G401 (cell line): ENCODE measurements at places on chromosomes 13 and 19.

DNA sequence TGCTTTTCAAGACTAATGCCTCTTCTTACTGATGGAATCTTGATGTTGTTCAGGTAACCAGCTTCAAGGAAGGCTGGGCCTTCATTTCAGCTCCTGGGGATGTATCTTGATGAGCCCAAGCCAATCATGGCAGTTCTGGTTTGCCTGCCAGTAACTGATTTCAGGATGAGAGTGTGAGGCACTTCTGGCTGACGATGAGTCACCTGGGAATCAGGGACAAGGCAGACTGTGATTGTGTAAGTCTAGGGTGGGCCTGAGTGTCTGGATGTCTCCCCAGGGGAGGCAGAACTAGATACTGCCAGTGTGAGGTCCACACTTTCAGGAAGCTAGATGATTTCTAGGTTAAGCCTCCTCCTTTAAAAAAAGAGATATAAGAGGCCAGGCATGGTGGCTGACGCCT, 77.3 kb upstream of the KL start:
- DNase-seq, result no peak

DNA sequence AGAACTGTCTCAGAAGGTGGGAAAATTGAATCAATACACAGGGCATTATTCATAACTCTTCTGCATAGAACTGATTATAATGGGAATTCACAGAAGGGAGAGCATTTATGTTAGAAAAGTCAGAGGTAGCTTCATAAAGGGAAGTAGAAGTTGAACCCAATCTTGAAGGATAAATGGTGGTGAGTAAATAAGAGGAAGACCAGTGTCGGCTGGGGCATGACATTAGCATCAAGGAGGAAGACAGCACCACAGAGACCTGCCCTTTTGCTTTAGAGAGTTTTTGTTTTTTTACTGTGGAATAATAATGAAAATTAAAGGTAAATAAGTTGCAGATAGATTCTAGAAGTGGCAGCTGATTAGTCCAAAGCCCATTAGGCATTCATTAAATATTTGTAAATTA, 21.9 kb downstream of the CDC16 start:
- no peak for DNase-seq

- DNase-seq, result no peak
Measured at GRCh38 chr13:106514928-106515634, 20.4 kb downstream of the EFNB2 start.

DNA sequence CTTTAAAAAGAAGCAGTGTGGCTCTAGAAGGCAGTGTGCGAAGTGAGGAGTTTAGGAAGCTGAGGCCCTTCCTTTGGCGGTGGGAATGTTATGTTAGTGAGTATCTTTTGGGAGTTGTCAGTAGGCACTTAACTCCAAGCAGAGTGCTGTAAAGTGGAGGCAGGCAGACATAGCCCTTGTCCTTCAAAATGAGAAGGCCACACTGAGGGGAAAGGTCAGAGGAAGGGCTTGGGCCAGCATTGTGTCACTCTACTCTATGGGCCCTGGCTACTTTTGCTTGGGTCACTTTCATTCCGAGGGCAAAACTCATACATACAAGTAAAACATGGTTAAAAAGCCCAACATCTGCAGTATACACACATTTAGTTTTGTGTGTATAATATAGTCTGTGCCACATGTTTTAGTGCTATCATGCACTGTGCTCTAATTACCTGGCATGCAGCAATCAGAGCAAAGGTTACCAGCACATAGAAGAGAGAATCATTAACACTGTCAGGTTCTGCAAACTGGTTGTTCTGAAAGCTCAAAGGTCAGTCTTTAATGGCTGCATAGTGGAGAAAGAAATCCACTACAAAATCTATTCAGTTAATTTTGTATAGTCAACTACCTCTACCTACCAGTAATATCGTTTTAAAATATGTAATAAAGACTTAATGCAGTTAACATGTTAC, 64.4 kb downstream of the WASF3 start:
- no peak for DNase-seq

DNA sequence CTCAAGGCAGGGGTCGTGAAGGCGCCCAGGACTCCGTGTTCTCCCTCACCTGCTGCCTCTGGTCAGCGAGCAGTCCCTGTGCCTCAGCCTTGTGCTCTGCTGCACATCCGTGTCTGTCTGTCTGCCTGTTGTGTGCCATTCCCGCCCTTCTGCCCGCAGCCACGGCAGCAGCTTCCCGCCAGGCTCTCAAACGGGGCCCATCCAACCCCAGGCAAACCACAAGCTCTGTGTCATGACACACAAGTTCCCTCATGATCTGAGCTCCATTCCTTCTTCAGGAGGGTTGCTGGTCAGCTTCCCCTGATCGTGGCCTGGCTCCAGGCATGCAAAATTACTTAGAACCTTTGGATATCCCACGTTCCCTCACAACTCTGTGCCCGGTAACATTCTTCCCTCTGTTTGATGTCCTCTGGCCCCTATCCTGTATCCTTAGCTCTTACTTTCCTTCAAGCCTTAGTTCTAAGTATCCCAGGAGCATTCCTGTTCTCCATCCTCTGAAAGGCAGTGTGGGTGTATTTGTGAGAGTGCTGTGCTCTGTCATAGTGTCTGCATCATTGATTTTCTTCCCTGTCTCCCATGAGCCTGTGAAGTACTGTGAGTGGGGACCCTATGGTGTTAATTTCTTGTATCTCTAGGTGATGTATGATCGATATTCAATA, 3.2 kb downstream of the GPR183 start:
- DNase-seq, result no peak

GRCh38 chr19:18672606-18673337, 10.7 kb upstream of the CRTC1 start:
- no peak for DNase-seq

GRCh38 chr13:44306371-44307192, 67.0 kb upstream of the SERP2 start:
- DNase-seq, result no peak

DNA sequence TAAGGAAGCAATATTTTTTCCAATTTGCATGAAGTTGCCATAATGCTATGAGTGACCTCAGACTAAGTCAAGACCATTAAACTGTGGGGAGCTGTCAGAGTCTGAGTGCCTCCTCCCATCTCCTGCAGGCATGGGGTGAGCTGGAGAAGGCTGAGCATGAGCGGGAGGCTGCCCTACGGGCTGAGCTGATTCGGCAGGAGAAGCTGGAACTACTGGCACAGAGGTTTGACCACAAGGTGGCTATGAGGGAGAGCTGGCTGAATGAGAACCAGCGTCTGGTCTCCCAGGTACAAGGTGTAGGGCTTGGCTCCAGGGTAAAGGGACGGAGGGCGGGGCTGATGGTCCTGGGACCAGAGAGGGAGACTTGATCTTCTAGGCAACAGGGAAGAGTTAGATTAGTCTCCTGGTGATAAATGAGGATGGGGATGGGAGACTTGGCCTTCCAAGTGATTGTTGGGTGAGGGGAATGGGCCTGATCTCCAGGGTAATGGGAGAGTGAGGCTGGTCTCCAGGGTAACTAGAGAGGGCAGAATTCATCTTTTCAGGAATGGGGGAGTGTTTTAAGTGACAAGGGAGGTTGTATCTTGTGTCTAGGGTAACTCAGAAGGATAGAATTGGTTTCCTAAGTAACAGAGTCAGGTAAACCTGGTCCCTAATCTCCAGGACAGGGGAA, 36.0 kb downstream of the SPTBN4 start:
- DNase-seq, result no peak

DNA sequence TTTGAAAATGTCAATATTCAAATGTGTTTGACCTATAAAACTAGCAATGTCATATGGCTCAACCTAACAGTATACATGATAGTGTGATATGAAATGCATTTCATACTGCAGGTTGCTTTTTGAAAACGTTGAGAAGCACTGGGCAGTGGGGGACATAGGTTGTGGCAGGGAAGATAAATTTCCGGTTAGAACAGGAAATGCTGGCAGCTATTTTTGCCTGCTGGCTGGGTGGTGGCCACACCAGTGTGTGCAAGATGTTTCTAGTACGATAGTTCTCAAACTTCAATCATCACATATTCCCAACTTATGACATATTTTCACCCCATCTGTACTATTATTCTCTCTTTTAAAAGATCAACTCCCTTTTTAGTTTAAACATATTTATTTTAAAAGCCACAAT, 17.2 kb downstream of the FXYD5 start:
- DNase-seq, result no peak

GRCh38 chr19:1252221-1252820, 3.9 kb downstream of the MIDN start:
- peak; percentile 73 for DNase-seq

- DNase-seq, result peak; percentile 80
Measured at GRCh38 chr19:38224014-38224862, at the start of gene DPF1. Gene DPF1, minus strand, starts transcription at chr19:38224222. Its CDS starts 80 bp downstream, at chr19:38224142.

DNA sequence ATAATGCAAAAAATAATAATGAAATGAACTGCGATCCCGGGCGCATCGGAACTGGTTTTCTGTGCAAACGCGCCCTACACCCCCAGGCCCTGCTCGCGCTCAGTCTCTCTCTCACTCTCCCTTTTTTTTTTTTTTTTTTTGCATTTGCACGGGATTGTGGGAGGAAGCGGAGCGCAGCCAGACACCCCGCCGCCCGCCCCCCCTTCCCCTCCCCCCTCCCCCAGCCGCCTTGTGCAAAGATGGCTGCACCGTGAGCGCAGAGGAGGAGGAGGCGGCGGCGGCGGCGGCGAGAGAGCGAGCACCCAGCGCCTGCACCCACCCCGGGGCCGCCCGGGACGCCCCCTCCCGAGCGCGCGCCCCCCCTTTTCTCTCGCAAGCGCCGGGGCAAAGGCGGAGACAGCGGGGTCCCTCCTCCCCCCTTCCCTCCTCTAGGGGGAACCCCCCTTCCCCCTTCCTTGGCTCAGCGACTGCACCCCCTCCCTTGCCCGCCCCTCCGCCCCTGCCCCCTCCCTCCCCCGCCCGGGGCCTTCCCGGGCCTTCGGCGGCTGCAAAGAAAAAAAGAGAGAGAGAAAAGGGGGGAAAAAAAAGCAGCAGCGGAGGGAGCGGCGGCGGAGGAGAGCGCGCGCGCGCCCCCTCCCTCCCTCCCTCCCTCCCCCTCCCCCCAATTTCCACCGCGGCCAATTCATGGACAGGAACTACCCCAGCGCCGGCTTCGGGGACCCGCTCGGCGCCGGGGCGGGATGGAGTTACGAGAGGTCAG, at the start of gene PRR12:
TSS of gene PRR12 (plus strand) at position 212 of the 760 bp plus-strand sequence. CDS start at position 685, 473 bp downstream.
- peak; percentile 79 for DNase-seq

DNA sequence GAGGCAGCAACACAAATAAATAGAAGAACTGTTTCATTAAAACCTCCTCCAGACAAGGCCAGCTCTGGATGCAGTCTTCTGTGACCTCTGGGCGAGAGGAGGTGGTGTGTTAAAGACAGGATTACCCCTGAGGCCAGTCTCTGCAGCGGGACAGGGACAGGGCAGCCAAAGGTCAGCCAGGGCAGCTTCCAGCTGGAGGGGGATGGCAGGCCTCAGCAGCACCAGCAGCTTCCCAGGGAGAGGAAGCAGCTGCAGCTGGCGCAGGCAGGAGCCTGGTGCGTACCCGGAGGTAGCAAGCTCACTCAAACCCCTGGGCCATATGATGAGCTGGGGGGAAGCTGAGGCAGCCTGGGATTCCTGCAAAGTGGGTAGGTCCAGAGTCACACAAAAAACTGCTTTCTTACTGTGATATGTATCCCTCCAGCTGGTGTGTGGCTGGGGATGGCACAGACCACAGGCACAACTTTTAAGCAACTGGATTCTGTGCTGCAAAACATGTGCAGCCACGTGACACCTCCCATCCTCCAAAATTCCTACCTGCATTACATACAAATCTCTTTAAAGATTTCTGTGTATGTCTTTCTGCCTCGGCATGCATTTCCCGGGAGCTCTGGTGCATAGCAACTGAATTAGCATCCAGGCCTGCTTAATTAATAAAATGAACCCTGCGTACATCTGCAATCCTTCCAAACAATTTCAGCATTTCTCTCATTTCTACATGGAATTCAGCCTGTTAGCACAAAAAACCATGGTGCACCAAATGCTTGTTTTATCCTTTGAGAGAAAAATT, 238.3 kb upstream of the MAB21L1 start:
- DNase-seq, result no peak

DNA sequence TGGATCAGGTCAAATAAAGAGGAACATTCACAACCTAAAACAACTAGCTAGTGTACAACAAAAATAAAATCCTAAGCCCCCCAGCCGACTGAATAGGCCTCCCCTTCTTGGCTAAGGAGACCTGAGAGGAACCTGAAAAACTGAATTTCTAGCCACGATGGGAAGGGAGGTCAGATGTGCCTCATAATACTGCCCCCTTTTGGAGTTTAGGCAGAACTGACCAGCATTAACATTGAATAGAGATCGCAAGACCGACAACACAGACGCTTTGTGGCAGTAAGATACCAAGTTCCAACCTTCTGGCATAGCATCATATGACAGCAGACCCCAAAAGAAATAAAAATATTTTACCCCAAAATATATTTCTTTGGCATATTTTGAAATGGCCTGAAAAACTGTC, 15.9 kb downstream of the CBY2 start:
- no peak for DNase-seq

- peak; percentile 59 for DNase-seq
Measured at GRCh38 chr13:48585456-48585840, 52.6 kb upstream of the RCBTB2 start.

GRCh38 chr19:51676566-51677083, 16.5 kb upstream of the SPACA6 start:
- DNase-seq, result no peak

DNA sequence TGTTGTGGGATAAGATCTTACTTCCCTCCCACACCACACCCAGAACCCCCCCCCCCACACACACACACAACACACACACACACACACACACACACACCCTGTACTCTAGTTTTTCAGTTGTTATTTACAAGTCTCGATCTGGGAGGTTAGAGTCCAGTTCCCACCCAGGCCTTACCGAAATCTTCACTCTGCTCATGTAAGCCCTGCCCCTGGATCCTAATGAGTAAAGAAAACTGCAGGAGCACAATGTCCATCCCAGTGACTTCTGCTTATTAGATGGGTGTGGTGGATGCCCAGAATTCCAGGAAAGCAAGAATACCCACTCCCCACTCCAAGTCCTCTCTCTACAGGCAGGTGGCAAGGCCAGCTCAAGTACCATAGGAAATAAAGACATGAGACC, 23.0 kb downstream of the STARD13 start:
- DNase-seq, result no peak

- no peak for DNase-seq
Measured at GRCh38 chr13:30363725-30364124, 56.4 kb upstream of the KATNAL1 start.

- DNase-seq, result peak; percentile 50
Measured at GRCh38 chr13:31930901-31931522, 100.6 kb upstream of the FRY start.

DNA sequence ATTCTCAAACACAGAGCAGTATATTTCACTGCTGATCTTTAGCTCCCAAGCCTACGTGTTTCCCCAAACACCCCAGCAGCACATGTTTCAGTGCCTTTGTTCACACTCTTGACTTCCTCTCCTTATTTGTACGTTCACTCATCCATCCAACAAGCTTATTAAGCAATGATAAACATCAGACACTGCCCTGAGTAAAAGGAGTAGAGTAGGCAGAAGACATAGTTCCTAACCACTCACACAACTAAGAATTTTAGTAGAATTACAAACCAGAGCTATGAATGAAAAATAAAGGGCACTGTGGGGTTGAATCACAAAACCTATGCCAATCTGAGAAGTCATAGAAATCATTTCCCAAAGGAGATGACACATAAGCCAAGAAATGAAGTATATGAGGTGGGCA, 213.5 kb downstream of the DIAPH3 start:
- no peak for DNase-seq

DNA sequence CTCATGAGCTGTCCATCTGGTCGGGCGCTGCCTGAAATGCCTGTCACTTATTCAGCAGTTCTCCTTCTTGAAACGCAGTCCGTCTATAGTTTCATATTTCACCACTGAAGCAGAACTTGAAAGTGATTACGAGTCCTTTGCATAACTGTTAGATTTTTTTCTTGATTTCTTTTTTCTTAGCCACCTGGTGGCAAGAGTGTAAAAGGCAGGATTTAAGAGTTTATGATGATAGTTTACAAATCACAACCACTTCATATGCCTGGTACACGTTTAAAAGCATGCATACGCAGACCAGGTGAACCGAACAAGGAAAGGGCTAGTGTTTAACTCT, 45.8 kb downstream of the GGACT start:
- DNase-seq, result peak; percentile 28
